ENCODE measurements at places on chromosomes 5 and 9.

DNA sequence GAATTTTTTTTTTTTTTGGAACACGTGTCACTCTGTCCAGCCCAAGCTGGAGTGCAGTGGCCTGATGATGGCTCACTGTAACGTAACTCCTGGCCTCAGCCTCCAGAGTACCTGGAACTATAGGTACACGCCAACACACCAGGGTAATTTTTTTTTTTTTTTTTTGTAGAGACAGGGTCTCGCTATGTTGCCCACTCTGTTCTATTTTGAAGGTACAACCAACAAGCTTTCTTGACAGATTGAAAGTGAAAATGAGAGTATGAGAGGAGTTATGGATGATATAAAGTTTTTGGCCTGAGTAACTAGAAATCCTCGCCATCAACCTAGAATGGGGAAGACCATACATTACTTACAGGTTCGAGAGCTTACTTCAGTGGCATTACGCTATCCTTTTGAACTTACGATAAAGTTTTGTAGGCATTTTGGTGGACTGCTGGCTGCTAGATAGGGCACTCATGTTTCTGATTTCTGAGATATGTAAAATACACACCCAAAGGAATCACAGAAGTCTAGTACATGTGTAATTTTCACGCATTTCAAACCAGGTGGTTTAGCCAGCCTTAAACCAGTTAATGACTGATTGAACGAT, 806 bp upstream of the CDC42SE2 start:
- DNase-seq: no peak

DNA sequence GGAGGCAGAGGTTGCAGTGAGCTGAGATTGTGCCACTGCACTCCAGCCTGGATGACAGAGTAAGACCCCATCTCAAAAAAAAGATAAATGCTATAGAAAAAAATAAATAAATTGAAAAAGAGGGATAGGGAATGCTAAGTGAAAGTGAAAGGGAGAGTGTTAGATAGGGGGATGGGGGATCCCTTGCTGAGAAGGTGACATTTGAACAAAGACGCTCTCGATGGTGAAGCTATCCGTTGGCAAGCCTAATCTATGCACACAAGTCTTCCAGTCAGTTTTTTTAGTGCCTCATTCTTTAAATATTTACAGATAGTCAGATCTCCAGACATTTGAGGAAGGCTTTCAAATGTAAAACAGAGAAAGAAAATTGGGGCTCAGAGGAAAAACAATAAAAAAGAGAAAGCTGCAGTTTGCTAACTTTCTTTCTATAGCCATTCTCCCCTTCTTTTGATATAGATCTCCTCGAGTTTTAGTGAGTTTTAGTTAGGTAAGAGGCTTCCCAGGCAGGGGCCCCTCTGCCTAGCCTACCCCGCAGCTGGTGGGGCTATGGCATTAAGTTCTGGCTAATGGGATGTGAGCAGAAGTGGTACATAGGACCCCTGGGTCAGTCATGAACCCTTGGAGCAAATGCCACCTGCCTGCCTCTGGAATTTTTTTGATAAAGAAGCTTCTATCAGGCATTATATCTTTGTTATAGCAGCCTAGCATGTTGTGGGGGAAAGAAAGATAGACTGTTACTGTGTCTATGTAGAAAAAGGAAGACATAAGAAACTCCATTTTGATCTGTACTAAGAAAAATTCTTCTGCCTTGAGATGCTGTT, 12.0 kb downstream of the GLRX start:
- DNase-seq: no peak

DNA sequence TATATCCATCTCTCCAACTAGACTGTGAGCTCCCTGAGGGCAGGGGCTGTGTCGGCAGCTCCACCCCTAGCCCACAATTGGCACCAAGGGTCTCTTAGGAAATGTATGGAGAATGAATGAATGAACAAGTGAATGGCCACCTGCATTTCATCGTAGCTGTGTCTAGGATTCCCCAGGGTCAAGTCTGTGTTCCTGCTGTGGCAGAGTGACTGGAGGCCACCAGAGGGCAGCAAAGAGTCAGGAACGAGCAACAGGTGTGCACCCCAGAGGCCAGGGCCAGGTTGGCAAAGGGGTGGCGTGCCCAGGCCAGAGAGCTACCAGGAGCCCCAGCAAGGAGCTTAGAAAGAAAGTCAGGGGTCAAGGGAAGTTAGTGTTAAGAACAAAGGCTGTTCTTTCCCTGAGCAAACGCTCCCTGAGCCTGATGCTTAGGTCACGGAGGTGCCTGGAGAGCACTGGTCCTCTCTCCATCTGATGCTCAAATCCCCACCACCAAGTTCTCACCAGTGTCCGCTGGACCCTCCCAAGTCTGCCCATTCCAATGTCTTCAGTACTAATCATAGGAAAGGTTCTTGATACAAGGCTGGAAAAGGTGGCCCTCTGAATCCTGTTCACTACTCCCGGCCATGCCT, 160.7 kb downstream of the PAX5 start:
- DNase-seq: peak; percentile 55

- no peak for DNase-seq
These were observed 373.7 kb downstream of the ENC1 start for GRCh38 chr5:74266836-74267235.

DNA sequence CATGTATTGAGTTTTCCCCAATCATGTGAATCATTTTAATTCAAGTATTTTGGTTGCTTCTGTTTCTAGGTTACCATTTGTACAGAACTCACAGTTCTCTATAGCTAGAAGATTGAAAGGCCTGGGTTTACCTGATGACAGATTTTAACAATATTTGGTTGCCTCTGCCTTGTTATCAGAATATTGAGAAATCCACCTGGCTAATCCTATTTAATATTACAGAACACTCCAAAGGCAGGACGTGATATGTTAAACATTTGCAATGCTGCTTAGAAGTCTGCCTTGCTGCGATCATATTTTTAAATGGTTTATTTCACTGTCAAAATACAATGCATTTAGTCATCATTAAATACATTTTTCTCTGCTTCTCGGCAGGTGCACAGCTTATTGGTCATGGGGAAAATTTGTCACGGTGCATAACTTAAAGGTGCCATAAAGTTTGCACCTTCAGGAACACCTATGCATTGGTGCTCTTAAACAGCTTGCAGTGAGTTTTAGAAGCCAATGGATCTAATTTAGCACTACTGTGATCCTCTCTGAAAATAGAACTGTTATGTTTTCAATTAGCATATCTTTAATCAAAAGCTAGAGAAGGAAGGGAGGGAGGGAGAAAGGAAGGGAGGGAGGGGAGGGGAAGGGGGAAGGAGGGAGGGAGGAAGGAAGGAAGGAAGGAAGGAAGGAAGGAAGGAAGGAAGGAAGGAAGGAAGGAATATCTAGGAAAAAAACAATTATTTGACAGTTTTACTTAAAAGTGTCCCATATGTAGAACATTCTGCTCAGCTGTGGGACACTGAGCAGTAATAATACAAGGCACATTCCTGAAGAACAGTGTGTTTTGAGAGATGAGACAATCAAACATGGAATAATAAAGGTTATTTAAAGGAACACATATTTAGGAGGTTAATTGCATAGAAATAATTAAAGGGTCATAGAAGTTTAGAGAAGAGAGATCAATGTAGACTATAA, 15.5 kb upstream of the DAPK1 start:
- no peak for DNase-seq

- peak; percentile 76 for DNase-seq
These were observed 60.9 kb upstream of the GDNF start for GRCh38 chr5:37900692-37901091.

Measured in fibroblast of mammary gland (primary cell).